Mammary epithelial cell (primary cell): ENCODE measurements at places on chromosomes 12 and 14.

DNA sequence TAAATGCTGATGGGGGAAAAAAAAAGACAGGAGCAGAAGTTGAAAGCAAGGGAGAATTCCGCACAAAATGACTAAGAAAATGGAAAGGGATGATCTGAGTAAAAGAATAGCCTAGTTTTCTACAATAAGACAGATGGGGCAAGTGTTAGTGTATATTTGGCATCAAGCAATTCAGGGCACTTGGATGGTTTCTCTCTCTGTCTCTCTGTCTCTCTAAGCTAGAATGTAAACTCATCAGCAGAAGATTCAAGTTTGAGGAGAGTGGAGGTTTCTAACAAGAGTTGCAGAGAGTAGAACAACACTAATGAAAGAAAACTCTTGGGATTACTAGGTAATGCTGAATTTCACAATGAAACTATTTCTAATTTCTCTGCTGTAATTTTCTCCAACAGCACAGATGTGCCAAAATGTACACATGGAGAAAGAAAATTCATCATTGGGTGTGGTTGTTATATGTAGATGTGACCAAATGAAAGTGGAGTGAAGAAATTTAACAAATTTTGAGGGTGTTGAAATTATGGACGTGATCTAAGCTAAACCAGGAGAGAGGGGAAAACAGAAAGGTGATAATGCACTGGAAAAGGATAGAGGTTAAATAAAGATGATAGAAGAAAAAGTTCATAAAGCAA, 237.1 kb downstream of the ACSS3 start:
- DNase-seq = no peak

DNA sequence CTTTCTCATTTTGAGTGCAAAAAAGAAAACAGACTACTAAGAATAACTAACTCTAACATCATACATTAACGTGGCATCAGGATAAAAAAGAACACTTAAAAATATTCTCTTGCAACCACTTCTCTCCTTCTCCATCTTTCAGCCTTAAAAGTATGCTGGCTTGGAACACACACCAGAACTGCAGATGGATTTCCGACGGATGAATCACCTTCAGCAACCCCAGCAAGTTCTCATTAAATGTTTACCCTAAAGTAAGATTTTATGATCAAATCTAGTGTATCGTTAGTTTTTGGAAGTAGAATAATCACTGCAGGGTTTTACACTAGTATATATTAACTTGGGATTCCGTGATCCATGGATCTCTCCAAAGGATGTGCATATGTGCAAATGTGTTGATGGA, 1.2 kb downstream of the NEK9 start:
- peak; percentile 36 for DNase-seq

DNA sequence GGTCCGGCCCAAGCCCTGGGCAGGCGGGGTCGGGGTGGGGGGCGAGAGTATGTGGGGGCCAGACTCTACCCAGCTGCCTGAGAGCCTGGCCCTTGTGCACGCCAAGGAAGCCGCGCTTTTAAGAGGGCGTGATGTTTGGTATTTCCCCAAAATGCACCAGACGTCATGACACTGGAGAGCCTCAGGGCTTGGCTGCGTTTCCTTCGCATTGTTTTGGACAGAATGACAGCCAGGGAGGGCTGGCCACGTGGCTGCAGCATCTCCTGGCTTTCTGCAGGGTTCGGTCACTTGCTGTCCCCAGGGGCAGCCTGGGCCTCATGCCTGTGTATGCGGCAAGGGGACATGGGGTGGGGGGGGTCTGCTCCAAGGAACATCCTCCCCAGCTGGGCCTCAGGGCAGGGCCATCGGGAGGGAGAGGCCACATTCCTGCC, 16.1 kb upstream of the NUDT14 start:
- peak; percentile 31 for DNase-seq

GRCh38 chr14:96407935-96408570, 16.1 kb downstream of the AK7 start:
- no peak for DNase-seq

- no peak for DNase-seq
Observed at GRCh38 chr14:99473458-99473857, 7.2 kb downstream of the SETD3 start.

DNA sequence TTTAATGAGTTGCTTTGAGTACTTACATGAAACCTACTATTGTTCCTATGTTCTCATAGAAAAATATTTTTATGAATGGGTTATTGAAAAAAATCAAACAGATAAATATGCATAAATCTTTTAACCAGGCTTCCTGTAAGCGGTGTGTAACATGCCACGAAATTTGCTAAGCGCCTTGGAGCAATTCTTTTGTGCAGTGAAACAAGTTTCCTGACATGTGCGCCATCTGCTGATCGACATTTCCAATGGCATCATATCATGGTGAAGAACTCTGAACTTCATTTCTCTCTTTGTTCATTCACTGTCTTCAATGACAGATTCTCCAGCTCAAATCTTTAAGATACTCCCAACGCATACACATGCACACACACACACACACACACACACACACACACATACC, 145.6 kb upstream of the NAV3 start:
- peak; percentile 60 for DNase-seq

- peak; percentile 87 for DNase-seq
Observed at GRCh38 chr14:24113801-24114531, 611 bp upstream of the DCAF11 start.

- no peak for DNase-seq
Observed at GRCh38 chr12:105222726-105223351, 13.1 kb downstream of the APPL2 start.

- DNase-seq = no peak
Observed at GRCh38 chr14:64062381-64063115, 209.7 kb downstream of the SYNE2 start.

GRCh38 chr12:8482571-8483061, 26.9 kb downstream of the CLEC6A start:
- DNase-seq = no peak

- DNase-seq = peak; percentile 73
Observed at GRCh38 chr14:68663385-68664076, 129.3 kb downstream of the ZFP36L1 start.

- no peak for DNase-seq
Observed at GRCh38 chr12:49022558-49023178, 4.1 kb upstream of the PRKAG1 start.

DNA sequence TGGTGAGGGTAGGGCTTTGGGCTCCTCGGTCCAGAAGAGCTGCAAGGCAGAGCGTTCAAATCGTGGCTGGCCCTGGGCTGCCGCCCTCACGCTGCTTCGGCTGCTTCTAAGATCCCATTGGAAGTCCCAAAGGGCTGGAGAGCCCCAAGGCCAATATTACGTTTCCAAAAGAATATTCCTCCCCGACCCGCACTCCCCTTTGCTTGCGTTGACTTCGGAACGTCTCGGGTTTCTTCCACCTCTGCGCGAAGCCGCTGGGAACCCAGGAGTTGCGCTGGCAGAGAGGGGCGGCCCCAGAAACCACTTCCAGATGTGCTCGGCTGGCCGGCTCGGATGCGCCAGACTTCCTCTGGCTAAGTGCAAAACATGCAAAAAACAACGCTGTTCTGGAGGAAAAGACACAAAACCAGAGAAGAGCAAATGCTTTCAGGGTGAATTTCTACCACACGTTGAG, at the start of gene GLT8D2:
Gene GLT8D2, minus strand, starts transcription at position 285 of the 454 bp plus-strand sequence. CDS start 30,539 bp downstream, outside the sequence.
- DNase-seq = peak; percentile 57

DNA sequence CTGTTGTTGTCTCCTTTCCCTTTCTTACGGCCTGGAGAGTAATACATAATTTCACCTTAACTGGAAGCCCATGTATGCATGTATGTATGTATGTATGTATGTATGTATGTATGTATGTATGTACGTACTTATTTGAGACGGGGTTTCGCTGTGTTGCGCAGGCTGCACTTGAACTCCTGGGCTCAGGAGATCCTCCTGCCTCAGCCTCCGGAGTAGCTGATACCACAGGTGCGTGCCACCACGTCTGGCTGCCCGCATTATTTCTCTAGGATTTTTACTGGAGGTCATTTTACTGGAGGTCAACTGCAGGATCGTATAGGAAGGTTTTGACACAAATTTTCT, 644 bp upstream of the OS9 start:
- no peak for DNase-seq

- no peak for DNase-seq
Observed at GRCh38 chr14:92400579-92401444, 77.8 kb downstream of the SLC24A4 start.

- no peak for DNase-seq
Observed at GRCh38 chr12:59911516-59911915, 315.7 kb downstream of the SLC16A7 start.

DNA sequence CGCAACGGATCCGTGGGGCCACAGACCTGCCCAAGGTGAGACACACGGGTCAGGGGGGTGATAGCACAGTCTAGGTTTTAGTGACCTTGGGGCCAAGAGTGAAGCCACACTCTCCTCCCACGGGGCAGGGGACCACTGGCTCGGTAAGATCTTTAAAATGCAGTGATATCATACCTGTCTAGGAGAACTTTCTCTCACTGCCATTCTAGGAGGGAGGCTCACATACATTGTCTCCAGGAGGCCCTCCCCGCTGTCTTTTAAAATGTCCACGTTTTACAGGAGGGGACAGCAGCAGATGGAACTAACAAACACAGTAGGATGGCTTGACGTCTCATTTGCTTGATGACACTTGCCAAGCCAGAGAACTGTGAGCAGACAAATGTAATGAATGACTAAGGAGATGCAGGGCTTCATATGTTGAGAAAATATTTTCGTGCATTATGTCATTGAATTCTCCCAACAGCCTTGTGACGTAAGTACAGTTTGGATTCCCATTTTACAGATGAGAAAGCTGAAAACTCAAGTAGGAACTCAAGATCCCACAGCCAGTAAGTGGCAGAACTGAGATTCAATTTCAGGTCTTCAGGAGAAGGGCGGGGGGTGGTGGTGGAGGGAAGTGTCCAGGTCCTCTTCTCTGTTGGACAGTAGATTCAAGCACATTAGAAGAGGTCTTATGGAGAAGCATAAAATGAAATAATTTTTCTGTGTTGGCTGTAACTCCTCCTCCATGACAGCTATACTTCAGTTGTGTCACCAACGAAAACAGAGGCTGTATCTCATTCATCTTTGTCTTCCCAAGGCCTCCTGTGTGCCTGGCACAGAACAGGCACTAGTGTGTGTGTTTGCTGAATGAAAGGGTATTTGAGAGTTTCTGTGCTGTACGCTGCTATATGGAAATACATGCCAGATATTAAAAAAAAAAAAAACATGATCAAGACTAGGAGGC, 2.1 kb downstream of the VASH1 start:
- no peak for DNase-seq

- no peak for DNase-seq
Observed at GRCh38 chr12:104736307-104736706, 221.8 kb downstream of the SLC41A2 start.

DNA sequence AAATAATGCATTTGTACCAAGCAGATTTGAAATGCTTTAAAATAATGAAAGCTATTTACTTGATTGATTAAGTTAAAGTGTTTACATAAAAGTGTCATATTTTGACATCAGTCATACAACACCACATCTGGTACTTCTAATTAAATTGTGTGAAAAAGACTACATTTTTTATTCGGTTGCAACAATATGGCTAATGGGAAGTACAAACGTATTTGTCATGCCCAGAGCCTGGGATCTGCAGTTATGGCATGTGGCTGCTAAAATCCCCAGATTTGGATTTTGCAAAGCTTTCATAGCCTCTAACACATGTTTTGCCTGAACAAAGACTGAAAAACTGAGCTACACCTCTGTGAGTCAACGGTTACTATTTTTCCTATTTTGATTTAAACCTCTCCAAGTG, 66.6 kb downstream of the LLPH start:
- no peak for DNase-seq

DNA sequence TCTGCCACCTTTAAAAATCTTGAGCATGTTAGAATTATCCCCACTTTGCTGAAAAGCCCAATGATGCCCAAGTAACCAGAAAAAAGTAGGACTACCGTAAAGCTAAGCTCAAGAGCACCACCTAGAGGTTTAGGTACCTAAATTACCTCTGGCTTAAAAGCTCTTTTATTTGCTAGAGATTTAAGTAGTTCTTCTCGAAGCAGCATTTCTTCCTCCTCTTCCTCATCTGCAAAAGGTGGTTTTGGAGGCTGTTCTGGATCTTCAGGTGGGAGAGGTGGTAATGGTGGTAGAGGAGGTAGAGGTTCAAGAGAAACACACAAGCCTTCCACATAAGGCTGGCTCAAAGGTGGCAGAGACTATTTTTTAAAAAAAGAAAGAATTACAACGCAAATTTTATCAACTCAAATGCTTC, 26.9 kb downstream of the ZFC3H1 start:
- DNase-seq = peak; percentile 46

DNA sequence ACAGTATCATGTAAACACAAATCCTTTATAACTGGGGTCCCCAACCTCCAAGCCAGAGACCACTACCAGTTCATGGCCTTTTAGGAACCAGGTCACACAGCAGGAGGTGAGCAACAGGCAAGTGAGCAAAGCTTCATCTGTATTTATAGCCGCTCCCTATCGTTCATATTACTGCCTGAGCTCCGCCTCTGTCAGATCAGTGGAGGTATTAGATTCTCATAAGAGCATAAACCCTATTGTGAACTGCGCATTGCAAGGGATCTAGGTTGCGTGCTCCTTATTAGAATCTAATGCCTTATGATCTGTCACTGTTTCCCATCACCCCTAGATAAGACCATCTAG, 49.9 kb downstream of the LRP6 start:
- DNase-seq = no peak

GRCh38 chr12:80769553-80770140, 52.9 kb downstream of the MYF5 start:
- DNase-seq = no peak

GRCh38 chr14:104239861-104240301, 101.5 kb downstream of the KIF26A start:
- no peak for DNase-seq

DNA sequence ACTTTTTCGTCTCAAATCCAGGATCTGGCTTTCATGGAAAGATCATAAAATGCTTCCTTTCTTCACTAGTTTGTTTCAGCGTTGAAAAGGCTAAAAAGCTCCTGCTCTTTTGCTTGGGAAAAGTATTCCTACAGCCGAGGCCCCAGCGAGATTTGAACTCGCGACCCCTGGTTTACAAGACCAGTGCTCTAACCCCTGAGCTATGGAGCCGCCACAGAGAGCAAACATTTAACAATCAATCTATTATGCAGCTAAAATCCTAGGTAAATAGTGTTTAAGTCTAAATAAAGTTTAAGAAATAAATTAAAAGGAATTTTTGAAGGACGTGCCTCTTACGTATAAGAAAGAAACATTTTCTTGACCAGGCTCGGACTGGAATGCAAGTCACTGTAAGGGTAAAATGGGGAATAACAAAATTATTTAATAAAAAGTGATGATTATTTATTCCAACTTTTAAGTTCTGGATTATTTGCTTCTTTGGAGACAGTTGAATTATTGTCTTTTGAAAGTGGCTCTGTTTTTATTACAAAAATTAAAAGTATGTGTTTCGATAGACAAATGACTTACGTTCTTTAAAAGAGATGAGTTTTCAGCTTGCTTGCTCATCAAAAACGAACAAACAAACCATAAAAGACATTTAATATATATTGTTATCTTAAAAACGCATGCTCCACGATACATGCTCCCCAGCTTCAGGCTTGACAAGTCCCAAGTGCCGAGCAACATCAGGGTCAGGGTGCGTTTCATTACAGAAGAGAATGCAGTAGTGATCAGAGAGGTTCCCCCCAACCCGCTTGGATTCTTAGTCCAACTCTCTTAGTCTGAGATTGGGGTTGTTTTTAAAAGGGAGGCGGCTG, 10.2 kb downstream of the OR6S1 start:
- DNase-seq = peak; percentile 49

GRCh38 chr14:94481468-94482131, 5.6 kb upstream of the SERPINA9 start:
- DNase-seq = peak; percentile 76

- DNase-seq = peak; percentile 74
Observed at GRCh38 chr14:88879022-88879421, 54.6 kb downstream of the TTC8 start.
